ENCODE measurements at places on chromosomes 11 and 22.
A peak's percentile ranks its signal among the peaks of the same experiment; 100 is the strongest.

- no peak for DNase-seq
Measured at GRCh38 chr22:27697888-27698287, 103.7 kb downstream of the MN1 start.

DNA sequence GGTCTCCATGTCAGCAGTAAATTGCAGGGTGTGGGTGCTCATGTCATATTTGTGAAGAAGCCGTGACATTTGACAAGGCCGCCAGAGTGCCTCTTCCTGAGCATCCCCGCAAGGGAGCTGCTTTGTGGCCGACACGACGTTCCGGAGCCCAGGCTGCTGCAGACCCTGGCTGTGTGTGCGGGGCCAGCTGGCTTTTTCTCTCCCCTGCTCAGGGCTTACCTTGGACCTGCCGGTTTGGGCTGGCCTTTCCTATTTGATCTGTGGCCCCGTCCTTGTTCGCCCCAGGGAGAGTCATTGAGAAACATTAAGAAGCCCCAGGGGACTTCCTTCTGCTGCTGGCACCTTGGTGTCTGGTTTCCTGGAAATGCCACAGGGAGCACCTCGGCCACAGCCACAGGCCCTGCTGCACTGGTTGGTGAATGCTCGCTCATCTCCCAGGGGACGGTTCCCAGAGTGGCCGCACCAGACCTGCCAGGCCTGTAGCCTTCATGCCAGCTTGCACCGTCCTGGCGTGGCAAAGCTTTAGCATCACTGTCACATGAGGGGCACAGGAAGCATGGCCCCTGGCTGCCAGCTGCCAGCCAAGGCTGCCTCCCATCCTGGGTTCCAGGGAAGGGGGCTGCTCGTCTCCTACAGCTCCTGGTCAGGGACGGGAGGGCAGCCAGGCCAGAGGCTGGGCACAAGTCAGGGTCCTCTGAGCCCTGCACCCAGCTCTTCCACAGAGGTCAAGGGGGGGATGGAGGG lies 5.4 kb downstream of the GRK2 start:
- DNase-seq = no peak

GRCh38 chr22:29310863-29311339 lies 4.5 kb downstream of the GAS2L1 start:
- DNase-seq = peak; percentile 96

GRCh38 chr11:67405688-67406339 lies 1.9 kb downstream of the TBC1D10C start:
- no peak for DNase-seq
